Cerebellar cortex (tissue), 1 donor: ENCODE measurements at places on chromosomes 1 and 21.

DNA sequence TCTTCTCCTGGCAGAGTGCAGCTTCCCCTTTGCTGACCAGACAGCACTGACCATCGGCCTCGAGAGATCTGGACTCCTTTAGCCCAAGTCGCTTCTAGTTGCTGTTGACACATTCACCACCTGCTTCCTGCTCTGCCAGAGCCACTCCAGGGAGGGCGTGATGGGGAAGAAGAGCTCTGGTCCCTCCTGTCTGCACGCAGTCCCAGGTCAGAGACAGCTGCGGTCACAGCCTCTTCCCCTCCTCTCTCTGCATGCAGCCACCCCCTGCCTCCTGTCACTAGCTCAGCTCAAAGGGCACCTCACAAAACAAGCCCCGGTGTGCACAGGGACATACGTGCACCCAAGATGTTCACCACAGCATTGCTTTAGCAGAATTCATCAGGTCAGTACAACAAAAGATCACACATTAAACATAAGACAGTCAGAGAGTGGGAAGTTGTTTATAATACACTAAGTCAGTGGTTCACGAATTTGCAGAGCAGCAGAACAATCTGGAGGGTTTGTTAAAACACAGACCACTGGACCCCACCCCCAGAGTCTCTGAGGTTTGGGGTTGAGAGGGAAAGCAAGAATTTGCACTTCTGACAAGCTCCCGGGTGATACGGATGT lies 132.9 kb downstream of the SYF2 start:
- peak; percentile 3 for DNase-seq

- DNase-seq: no peak
These were observed 9.5 kb downstream of the CHIT1 start for GRCh38 chr1:203219934-203220333.

DNA sequence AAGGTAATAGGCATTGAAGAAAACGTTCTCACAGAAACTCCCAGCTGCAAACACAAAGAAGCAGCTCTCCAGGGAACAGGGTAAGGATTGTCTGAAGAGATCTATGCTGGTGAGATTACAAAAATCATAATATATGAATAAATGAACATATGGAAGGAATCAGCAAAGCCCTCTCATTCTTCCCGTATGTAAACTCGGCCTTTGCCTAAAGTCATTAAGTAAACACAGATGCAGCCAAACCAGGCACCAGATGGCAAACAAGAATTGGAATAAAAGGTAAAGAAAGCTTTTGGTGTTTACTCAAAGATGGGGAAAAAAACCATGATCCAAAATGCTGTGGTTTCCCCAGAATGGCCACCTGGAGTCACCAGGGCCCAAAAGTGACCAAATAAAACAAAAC lies 76.6 kb upstream of the HOOK1 start:
- DNase-seq: no peak

GRCh38 chr1:107422901-107423300 lies 282.1 kb downstream of the NTNG1 start:
- no peak for DNase-seq

DNA sequence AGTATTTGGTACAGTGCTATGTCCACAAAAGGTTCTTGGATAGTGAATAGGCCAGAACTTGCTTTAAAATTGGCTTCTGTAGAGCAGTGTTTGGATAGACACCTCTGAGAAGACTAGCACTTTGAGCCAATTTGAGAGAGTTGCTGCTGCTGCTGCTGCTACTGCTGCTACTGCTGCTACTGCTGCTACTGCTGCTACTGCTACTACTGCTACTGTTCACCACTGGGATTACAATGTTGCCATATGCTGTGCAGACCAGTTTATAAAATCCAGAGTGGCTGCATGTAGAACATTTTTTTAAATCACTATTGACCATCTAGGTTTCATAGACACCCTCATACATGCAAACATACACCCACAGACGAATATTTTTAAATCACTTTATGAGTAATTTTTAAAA lies 15.3 kb downstream of the GORAB start:
- DNase-seq: no peak

DNA sequence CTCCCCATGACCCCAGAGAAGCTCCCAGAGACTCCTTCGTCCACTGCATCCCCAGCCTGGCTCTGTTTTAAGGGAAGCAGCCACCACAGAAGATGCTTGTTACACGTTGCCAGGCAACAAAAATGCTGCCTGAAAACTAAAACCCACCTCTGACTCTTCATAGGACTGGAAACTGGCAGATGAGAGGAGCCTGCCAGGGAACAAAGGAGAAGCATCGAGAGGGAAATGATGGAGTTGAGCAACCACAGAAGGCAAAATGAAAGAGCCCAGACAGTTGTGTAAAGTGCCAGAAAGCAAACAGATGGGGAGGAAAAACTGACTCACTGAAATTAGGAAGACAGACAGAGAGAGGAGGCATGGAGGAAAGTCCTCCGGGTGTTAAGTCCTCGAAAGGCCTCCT lies 118.4 kb downstream of the KCNN3 start:
- peak; percentile 14 for DNase-seq

GRCh38 chr21:44391345-44392091 lies 38.1 kb downstream of the TRPM2 start:
- DNase-seq: no peak

DNA sequence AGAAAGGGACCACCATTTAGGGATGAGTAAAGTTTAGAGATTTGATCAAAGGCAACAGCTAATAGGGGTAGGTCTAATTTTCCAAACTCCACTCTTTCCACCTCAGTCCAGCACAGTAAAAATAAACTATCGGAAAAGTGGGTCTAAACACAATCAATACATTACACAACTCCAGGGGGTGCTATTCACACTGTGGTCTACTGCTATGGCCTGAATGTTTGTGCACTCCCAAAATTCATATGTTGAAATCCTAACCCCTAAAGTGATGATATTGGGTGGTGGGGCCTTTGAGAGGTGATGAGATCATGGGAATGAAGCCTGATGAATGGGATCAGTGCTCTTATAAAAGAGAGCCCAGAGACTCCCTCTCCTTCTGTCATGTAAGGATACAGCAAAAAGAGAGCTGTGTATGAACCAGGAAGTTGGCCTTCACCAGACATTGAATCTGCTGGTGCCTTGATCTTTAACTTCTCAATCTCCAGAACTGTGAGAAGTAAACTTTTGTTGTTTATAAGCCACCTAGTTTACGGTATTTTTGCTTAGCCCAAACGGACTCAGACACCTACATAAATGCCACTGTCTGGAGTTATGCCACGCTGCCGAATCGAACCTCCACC lies 193.9 kb downstream of the OMA1 start:
- no peak for DNase-seq

DNA sequence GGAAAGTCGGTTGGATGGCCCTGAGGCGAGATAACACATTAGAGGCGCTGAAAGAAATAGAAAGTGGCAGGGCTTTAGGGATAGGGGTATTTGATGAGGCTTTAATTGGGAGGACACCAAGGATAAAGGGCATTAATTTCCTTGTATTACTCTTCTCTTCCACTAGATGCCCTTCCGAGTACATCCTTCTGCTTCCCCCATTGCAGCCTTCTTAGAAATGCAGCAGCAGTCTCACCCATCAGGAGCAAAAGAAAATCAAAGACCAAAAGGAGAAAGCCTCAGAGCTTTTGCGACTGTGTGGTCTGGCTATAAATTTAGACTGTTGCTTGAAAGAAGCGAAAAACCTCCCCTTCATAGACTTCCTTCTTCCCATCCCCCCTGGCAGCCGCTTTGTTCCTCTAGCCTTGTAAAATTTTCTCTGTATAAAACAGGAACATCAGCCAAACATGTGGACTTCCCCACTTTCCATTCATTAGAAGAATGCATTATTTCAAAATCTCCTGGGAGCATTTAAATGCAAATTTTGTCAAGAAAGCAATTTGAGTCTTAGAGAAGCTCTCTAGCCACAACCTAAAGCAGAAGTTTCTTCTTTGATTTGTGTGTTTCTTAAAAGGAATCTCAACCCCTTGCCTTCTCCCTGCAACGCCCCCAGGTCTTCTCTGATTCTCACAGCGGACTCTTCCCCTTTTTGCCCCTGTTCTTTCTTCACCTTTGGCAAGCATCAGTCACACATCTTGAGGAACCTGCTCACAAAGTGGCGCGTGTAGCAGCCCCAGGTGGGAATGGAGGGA lies 76.6 kb downstream of the NDUFS5 start:
- DNase-seq: peak; percentile 86

- DNase-seq: peak; percentile 32
These were observed 755 bp downstream of the RPAP2 start for GRCh38 chr1:92299477-92300150.
